NCI-H460 (cell line): ENCODE measurements at places on chromosomes 2 and 18. TPM values are rescaled to one million over a fixed set of nuclear protein-coding genes. Genes with fewer than 3 reads are reported as not detected.

The POTEJ gene
- not detected in 2 replicates for total RNA-seq

GRCh38 chr18:59923539-59924196 is 23.9 kb downstream of the PMAIP1 start:
- no peak for DNase-seq

DNA sequence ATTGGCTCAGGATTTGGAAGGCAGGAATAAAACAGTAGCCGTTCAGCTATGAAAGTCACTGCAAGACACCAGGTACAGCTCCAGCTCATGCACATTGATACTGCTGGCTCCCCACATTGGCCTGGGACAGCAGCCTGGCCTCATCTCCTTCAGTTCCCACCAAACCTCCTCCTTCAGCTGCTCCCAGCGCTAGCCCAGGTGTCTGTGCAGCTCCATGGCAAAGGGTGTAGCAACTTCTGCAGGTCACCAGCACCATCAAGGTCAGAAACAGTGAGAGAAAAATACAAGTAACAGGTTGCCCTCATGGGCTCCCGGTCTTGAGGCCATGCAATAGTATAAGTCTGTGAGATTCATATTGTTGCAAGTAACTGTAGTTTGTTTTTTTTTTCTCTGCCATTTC is 216.7 kb upstream of the CTAGE1 start:
- DNase-seq, result no peak

- DNase-seq, result no peak
Measured at GRCh38 chr18:69282371-69282770, 118.3 kb upstream of the DOK6 start.

DNA sequence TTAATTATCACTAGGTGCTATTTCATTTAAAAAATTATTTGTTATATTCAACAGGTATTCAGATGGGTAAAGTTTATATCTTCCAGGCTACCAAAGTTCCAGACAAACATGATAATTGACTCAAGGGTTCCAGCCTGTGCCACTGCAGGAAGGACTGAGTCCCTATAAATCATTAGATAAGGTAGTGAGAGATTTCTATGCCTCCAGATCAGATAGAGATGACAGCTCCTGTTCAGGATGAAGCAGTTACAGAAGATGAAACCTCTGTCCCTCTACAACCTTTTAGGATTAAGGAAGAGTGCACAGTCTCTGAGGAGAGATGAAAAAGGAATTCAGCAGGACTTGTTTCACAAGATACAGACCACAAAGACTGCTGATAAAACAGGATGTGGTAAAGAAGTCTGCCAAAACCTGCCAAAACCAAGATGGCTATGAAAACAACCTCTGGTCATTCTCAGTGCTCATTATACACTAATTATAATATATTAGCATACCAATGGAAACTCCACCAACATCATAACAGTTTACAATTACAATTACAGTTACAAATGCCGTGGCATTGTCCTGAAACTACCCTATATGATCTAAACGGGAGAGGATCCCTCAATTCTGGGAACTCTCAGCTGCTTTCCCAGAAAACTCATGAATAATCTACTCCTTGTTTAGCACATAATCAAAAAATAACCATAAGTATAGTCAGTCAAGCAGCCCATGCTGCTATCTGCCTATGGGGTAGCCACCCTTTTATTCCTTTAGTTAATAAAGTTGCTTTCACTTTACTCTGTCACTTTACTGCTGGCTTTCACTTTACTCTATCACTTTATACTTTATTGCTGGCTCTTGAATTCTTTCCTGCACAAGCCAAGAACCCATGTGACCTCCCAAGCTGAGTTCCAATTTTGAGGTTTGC is 288.5 kb downstream of the PDE11A start:
- DNase-seq, result no peak

The GBX2 gene
- total RNA-seq, result 1.8 and 3.8 TPM in 2 replicates

DNA sequence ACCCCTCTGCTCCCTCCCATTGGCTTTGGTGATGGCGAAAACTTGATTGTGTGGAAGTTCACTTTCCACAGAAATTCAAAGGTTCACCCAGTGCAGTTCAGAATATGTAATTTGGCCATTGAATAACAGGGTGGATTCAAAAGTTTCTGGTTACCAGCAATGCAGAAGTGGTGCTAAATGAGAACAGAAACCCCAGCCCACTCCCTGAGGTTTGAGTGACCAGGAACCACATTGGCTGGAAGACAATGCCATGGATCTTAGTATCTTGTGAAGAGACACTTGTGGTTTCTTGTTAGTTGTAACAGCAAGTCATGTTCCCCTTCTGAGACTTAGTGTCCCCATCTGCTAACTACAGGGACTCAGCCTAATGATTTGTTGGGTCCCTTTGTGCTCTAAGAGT is 49.8 kb downstream of the QPCT start:
- DNase-seq, result no peak

The MTIF2 gene
- total RNA-seq, result 97.2 and 110 TPM in 2 replicates
